Neuronal stem cell (in vitro differentiated cells): ENCODE measurements at places on chromosomes 16 and 17.
A peak's percentile ranks its signal among the peaks of the same experiment; 100 is the strongest.

DNA sequence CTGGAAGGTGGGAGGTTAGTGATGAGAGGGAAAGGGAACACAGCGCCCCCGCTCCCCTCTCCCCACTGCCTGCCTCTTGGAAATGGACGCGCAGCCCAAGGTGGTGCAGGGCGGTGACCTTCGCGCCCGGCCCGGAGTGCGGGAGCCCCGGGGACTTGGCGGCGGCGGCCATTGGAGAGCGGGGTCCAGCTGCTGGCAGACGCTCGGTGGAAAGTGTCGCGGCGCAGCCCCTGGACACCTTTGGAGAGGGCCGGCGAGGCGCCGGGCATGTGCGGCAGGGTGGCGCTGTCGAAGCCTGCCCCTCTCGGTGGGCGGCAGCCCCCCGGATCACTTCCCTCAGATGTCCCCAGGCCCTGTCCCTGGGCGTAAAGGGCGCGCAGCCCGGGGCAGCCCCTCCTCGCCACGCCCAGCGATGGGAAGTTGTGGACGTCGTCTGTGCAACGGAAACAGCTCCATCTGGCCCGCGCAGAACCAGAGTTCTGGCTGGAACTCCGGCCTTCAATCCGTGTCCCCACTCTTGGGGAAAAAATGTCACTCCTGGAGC is 16.7 kb downstream of the SALL1 start:
- no peak overlapping the region for H3K27ac ChIP-seq
- H3K4me3 ChIP-seq, result peak overlapping the region; percentile 59
- peaks cover 19% of the 10 kb centered on the region for H3K36me3 ChIP-seq
- no peaks in the 10 kb centered on the region for H3K27me3 ChIP-seq
- no peak for DNase-seq
- peaks cover 9% of the 10 kb centered on the region for H3K4me1 ChIP-seq

- no peaks in the 10 kb centered on the region for H3K27me3 ChIP-seq
- no peak for DNase-seq
- H3K4me1 ChIP-seq, result peaks cover 46% of the 10 kb centered on the region
- H3K27ac ChIP-seq, result no peak overlapping the region
- peaks cover 82% of the 10 kb centered on the region for H3K36me3 ChIP-seq
These were observed 28.0 kb upstream of the MRPS23 start for GRCh38 chr17:57877803-57878377.

- DNase-seq, result no peak
- H3K4me1 ChIP-seq, result no peaks in the 10 kb centered on the region
- no peak overlapping the region for H3K4me3 ChIP-seq
- H3K27me3 ChIP-seq, result no peaks in the 10 kb centered on the region
These were observed 199.1 kb downstream of the TMEM114 start for GRCh38 chr16:8391257-8391656.

- H3K36me3 ChIP-seq, result peaks cover 7% of the 10 kb centered on the region
- H3K27ac ChIP-seq, result no peak overlapping the region
- no peak for DNase-seq
- no peaks in the 10 kb centered on the region for H3K27me3 ChIP-seq
- H3K4me3 ChIP-seq, result no peak overlapping the region
These were observed 58.8 kb upstream of the CLEC18A start for GRCh38 chr16:69892378-69892777.

DNA sequence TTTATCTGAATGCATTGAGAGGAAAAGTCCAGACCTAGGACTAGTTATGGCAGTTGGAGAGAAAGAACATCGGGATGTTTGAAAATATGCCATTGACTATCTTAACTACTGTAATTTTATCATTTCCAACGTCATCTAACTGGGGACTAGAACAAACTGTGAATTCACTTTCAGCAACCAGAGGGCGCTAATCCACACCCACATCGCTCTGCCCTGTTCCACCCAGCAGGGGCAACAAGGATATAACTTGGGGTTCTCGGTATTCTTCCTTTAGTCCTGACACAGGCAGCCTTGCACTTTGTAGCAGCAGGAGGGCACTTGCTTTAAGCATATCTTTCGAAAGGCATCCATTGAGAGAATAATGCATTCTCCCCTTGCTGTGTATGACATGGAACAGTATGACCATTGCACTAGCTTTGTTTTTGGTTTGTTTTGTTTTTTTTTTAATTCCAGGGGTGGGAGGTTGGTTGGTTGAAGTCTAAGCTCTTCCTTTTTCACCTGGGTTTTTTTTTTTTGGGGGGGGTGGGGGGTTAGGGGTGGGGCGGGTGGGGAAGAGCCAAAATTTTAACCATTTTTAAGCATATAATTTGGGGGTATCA is 31.5 kb downstream of the SIAH1 start:
- no peaks in the 10 kb centered on the region for H3K4me1 ChIP-seq
- peaks cover 10% of the 10 kb centered on the region for H3K36me3 ChIP-seq
- no peak overlapping the region for H3K4me3 ChIP-seq
- no peak overlapping the region for H3K27ac ChIP-seq
- H3K27me3 ChIP-seq, result no peaks in the 10 kb centered on the region

- H3K36me3 ChIP-seq, result peaks cover 55% of the 10 kb centered on the region
- no peak for DNase-seq
- H3K27me3 ChIP-seq, result no peaks in the 10 kb centered on the region
- no peak overlapping the region for H3K27ac ChIP-seq
- H3K4me3 ChIP-seq, result no peak overlapping the region
These were observed 23.5 kb downstream of the PLCD3 start for GRCh38 chr17:45108595-45109521.

GRCh38 chr17:32323811-32324491 is 18.0 kb downstream of the C17orf75 start:
- DNase-seq, result peak; percentile 39
- H3K27me3 ChIP-seq, result no peaks in the 10 kb centered on the region
- H3K36me3 ChIP-seq, result no peaks in the 10 kb centered on the region
- peak overlapping the region; percentile 57 for H3K27ac ChIP-seq
- peaks cover 2% of the 10 kb centered on the region for H3K4me1 ChIP-seq

DNA sequence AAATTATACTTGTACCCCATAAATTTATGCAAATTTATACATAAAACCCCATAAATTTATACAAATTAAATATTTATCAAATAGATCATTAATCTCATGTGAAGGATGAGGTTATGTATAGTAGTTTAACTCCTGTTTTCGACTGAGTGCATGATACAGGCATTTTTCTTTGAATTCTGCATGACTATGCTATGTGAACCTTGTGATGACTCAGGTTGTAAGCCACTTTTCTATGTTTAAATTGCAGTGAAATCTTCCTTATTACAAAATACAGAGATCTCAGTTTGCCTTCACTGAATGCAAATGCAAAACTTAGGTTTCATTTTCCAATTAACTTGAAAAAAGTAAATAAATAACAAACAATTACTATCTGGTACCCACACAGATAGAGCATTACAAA is 843.7 kb downstream of the CDH11 start:
- no peaks in the 10 kb centered on the region for H3K36me3 ChIP-seq
- no peaks in the 10 kb centered on the region for H3K4me1 ChIP-seq
- H3K4me3 ChIP-seq, result no peak overlapping the region
- no peaks in the 10 kb centered on the region for H3K27me3 ChIP-seq
- H3K27ac ChIP-seq, result no peak overlapping the region

- no peaks in the 10 kb centered on the region for H3K36me3 ChIP-seq
- H3K27me3 ChIP-seq, result no peaks in the 10 kb centered on the region
- H3K4me3 ChIP-seq, result no peak overlapping the region
- no peak for DNase-seq
- no peaks in the 10 kb centered on the region for H3K4me1 ChIP-seq
These were observed 27.3 kb upstream of the RNPS1 start for GRCh38 chr16:2295056-2295798.

GRCh38 chr16:3729161-3730112 is 12.1 kb upstream of the TRAP1 start:
- H3K4me3 ChIP-seq, result no peak overlapping the region
- H3K36me3 ChIP-seq, result peaks cover 83% of the 10 kb centered on the region
- DNase-seq, result no peak
- H3K4me1 ChIP-seq, result no peaks in the 10 kb centered on the region
- no peak overlapping the region for H3K27ac ChIP-seq

DNA sequence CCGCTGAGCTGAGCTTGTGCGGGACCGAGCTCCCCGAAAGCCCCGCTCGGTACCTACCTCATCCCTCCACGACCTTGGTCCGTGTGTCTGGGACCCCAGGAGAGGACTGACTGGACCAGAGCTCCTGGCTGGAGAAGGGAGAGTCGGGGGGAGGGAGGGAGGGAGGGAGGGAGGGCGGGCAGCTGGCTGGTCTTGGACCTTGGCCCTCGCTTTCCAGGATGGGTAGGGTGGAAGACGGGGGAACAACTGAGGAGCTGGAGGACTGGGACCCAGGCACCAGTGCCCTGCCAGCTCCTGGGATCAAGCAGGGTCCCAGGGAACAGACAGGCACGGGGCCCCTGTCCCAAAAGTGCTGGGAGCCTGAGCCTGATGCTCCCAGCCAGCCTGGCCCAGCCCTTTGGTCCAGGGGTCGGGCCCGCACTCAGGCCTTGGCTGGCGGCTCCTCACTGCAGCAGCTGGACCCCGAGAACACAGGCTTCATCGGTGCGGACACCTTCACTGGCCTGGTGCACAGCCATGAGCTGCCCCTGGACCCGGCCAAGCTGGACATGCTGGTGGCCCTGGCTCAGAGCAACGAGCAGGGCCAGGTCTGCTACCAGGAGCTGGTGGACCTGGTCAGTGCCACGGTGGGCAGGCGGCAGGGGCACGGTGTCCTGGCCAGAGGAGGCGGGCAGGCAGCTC is 553 bp downstream of the RHBDL1 start:
- peaks cover 20% of the 10 kb centered on the region for H3K36me3 ChIP-seq
- H3K27ac ChIP-seq, result no peak overlapping the region
- no peak for DNase-seq
- H3K27me3 ChIP-seq, result peaks cover 14% of the 10 kb centered on the region

DNA sequence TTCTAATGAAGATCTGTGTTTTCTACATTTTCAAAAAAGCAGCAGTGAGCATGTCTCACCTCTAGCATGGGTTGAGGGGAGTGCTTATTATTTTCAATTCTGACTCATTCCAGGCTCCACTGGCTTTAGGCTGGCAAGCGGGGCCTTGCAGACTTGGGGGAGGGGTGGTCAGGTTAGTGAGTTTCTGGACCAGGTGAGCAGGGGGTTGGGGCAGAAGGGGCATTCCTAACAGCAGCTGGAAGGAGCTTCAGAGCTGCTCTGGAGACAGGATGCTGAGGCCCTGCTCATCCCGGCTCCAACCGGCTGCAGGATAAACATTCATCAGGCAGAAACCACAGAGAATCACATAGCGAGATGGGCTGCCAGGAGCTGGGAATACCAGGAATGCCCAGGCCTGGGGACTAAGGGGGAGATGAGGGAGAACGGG is 10.5 kb upstream of the KRT19 start:
- H3K4me1 ChIP-seq, result peaks cover 12% of the 10 kb centered on the region
- H3K27me3 ChIP-seq, result no peaks in the 10 kb centered on the region
- H3K4me3 ChIP-seq, result no peak overlapping the region

DNA sequence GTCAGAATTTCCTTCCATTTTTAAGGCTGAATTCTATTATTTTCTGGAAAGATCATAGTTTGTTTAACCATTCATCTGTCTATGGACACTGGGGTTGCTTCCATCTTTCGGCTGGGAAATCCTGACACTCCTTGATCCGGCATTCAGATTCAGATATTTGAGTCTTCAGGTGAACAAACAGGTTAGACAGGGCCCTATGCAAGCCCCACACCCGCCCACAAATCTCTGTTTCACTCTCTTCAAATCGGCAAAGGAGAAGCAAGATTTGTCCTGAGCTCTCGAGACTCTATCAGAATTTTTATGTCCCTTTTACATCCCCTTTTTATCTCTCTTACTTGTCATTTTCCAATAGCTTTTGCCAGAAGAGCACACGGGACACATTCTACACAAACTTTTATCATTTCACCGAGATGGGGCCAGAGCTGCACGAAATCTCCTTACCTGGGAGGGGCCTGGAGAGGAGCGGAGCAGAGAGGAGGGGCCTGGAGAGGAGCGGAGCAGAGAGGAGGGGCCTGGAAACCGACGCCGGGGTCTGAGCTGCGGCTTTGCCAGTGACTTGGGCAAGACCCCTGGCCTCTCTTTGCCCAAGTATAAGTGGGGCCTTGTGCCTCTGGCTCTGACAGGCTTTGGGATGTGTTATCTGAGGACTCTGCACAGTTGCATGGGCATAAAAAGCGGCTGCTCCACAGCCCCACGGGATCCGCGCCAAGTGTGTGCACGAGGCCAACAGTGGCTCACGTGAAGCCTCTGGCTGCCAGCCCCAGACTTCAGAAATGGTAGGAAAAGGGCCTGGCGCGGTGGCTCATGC is 54.3 kb upstream of the RBFOX3 start:
- H3K27ac ChIP-seq, result no peak overlapping the region
- no peaks in the 10 kb centered on the region for H3K4me1 ChIP-seq
- H3K4me3 ChIP-seq, result no peak overlapping the region
- no peak for DNase-seq
- H3K36me3 ChIP-seq, result no peaks in the 10 kb centered on the region

DNA sequence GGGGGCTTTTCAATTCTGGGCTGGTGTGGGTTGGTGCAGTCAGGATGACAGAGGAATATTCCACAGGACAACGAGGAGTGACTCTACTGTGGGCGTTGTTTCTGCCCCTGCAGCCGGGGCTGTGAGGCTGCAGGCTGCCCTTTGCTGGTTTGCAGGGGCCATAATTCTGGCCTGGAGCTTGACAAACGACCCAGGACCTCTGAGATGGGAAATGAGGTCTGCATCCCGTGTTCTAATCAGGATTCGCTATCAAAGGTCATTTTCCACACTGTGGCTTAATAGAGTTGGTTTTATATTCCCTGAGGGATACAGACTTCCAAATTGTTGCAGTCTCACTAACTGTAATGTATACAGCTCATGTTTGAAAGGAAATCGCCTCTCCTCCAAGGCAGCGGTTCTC is 180.9 kb downstream of the RPTOR start:
- H3K4me1 ChIP-seq, result peaks cover 13% of the 10 kb centered on the region
- no peak overlapping the region for H3K27ac ChIP-seq
- no peak for DNase-seq

- peaks cover 10% of the 10 kb centered on the region for H3K36me3 ChIP-seq
- peak overlapping the region; percentile 94 for H3K4me3 ChIP-seq
- no peaks in the 10 kb centered on the region for H3K27me3 ChIP-seq
- no peak overlapping the region for H3K27ac ChIP-seq
- DNase-seq, result no peak
- H3K4me1 ChIP-seq, result no peaks in the 10 kb centered on the region
These were observed 147.8 kb downstream of the SPECC1 start for GRCh38 chr17:20157001-20157310.

GRCh38 chr16:85446951-85447692 is 166.0 kb upstream of the GSE1 start:
- no peak overlapping the region for H3K4me3 ChIP-seq
- H3K27me3 ChIP-seq, result no peaks in the 10 kb centered on the region
- no peaks in the 10 kb centered on the region for H3K36me3 ChIP-seq
- DNase-seq, result no peak
- no peak overlapping the region for H3K27ac ChIP-seq
